ENCODE measurements at places on chromosomes 2 and 18. TPM values are rescaled to one million over a fixed set of nuclear protein-coding genes. Genes with fewer than 3 reads are reported as not detected.

The ITPRIPL1 gene
- polyA plus RNA-seq: 5.4 TPM

The TNFRSF11A gene
- polyA plus RNA-seq: 6.0 TPM

The SF3B1 gene
- 71.0 TPM for polyA plus RNA-seq

The GALNT5 gene
- polyA plus RNA-seq: not detected

The LRRC30 gene
- polyA plus RNA-seq: not detected

The DSC2 gene
- 0.22 TPM for polyA plus RNA-seq

The GALNT3 gene
- polyA plus RNA-seq: 5.3 TPM

The CENPO gene
- 27.4 TPM for polyA plus RNA-seq

The WNT10A gene
- polyA plus RNA-seq: 0.58 TPM

The ASAP2 gene
- 7.0 TPM for polyA plus RNA-seq

The PGAP1 gene
- polyA plus RNA-seq: 3.6 TPM

The MSH6 gene
- polyA plus RNA-seq: 47.1 TPM

The TNFAIP6 gene
- 0.85 TPM for polyA plus RNA-seq

The ATP9B gene
- 17.8 TPM for polyA plus RNA-seq

The DSG4 gene
- not detected for polyA plus RNA-seq

The FBXO15 gene
- polyA plus RNA-seq: 2.5 TPM

The CDCA7 gene
- 25.0 TPM for polyA plus RNA-seq

The CYS1 gene
- polyA plus RNA-seq: 1.7 TPM

Measured in brain (organoid and tissue), 16 donors.